ENCODE measurements at places on chromosomes 1 and 21. TPM values are rescaled to one million over a fixed set of nuclear protein-coding genes. Genes with fewer than 3 reads are reported as not detected.

PLEKHA6 gene
- total RNA-seq: not detected

GJA9 gene
- not detected for total RNA-seq

RNU1-1 gene
- not detected for total RNA-seq

SH2D1B gene
- not detected for total RNA-seq

ITPKB gene
- 15.2 TPM for total RNA-seq

COL9A2 gene
- total RNA-seq: 6.4 TPM

ALDH9A1 gene
- 102 TPM for total RNA-seq

KRTAP13-2 gene
- not detected for total RNA-seq

HSD11B1 gene
- total RNA-seq: not detected

OLFML3 gene
- total RNA-seq: 0.49 TPM

CDCA8 gene
- 20.3 TPM for total RNA-seq

NBPF10 gene
- 0.55 TPM for total RNA-seq

SON gene
- 90.8 TPM for total RNA-seq

ACTN2 gene
- not detected for total RNA-seq

LRRIQ3 gene
- total RNA-seq: 0.14 TPM

C1QA gene
- not detected for total RNA-seq

TNNI3K gene
- not detected for total RNA-seq

SPRR1A gene
- total RNA-seq: not detected

C1orf185 gene
- total RNA-seq: not detected

TIPRL gene
- 41.4 TPM for total RNA-seq

FABP3 gene
- 0.25 TPM for total RNA-seq

FAM72C gene
- total RNA-seq: 4.1 TPM

LCE1D gene
- not detected for total RNA-seq

FCGR3B gene
- total RNA-seq: not detected

TSPAN2 gene
- total RNA-seq: not detected

BEST4 gene
- 2.3 TPM for total RNA-seq

IGSF3 gene
- total RNA-seq: 8.5 TPM

HSPA6 gene
- 1.1 TPM for total RNA-seq

PTPN22 gene
- not detected for total RNA-seq

CACNA1S gene
- not detected for total RNA-seq

IRF2BP2 gene
- total RNA-seq: 41.1 TPM
